AG04449 (cell line): ENCODE measurements at places on chromosomes 7 and 10.

DNA sequence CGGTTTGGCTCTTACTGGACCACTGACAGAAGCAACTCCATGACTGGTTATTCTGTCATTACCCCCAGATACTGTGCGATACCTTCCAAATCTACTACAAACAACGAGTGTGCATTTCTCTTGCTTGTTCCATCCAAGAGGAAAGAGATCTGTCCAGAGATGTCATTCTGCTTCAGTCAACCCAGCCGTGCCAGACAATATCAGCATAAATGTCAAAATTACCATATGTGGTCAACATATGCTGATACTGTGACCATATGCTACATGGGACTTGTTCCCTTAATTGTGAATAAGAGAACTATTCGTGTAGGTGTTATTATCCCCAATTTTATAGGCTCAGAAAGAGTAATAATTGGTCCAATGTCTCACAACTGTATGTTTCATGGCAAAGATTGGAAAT, 143.2 kb upstream of the PRSS1 start:
- no peak for DNase-seq

- DNase-seq, result no peak
Measured at GRCh38 chr7:158536871-158537515, 50.6 kb downstream of the PTPRN2 start.

DNA sequence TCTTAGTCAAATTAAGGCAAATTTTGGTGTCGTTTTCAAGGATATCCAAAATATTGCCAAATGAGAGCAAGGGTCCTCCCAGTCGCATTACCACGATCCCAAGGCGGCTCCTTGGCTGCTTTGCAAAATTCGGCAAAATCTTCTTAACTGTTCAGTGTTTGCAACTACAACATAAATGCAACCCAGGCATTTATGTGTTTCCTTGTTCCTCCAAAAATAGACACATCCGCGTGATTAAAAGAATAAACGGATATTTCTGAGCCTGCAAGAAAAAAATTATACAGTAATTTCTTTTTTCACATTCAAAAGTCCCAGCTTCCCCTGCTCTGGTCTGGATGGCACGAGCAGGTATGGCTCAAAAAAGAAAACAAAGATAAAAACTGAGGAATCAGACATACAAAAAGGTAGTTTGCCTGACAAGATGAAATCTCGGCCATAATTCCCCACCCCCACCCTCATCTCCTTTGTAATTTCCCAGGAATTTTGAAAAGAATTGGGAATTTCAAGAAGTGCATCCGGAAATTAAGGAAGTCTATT, 6.0 kb downstream of the SKIDA1 start:
- no peak for DNase-seq

DNA sequence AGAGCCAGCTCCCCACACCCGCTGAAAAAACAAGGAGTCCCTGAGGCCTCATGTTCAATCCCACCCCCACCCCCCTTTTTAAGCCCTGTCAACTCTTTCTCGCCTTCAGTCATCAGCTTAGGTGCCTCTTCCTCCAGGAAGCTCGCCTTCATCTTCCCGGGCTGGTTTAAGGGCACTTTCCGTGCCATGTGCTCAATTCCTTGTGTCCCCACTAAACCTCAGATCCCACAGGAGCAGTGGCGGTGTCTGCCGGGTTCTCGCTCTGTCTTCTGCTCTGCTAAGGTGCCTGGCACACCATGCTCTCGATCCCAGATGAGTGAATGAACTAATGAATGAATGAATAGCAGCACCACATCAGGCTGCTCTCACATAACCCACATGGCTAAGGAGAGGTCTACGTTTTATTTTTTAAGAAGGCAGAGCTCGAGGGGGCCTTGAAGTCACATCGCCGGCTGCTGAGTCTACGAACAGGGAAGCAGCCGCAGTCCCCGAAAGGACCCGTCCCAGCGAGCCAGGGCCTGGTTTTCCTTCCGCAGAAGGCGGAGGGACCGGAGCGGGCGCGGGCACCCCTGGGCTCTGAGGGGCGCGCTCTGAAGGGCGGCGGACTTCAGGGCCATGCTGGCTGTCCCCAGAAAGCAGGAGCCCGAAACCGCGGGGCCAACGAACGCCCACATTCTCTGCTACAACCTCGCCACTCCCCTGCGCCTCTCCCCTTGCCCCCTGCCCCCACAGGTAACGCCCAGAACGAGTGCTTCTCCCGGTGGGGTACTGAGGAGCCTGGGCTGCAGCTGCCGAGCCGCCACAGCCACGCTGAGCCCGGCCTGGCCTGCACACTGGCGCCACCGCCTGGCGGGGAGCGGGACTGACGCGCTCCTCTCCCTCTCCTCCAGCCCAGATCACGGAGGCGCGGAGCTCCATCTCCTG, 73.4 kb upstream of the KCNMA1 start:
- no peak for DNase-seq

- no peak for DNase-seq
Measured at GRCh38 chr7:41928781-41929180, 225.9 kb upstream of the INHBA start.

DNA sequence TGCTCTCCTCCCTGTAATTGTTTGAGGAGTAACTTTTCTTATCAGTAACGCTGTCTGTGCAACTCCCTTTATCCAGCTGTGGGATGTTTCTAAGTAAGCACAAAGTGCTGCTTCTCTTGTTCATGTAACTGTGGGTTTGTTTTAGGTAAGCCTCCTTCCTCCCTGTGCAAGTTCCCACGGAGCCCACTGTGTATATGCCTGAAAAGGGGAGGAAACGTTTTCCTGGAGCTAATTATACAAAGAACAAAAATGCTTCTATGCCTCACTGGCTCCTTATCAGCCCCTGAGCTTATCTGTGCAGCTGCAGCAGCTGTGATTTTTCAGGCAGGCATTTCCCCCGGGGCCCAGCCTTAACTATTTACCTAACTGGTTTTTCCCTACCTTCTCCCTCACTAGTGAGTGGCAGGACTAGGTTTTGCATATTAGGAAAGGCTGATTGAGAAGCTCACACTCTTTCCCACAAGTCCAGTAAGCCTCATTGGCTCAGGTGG, 593.4 kb upstream of the GHITM start:
- no peak for DNase-seq

GRCh38 chr10:123151737-123152135, 2.5 kb upstream of the BUB3 start:
- DNase-seq, result no peak

GRCh38 chr7:6170571-6171531, 101.6 kb downstream of the CYTH3 start:
- no peak for DNase-seq

- no peak for DNase-seq
Measured at GRCh38 chr7:387132-388022, 97.4 kb downstream of the FOXL3 start.

- no peak for DNase-seq
Measured at GRCh38 chr10:100895346-100895745, 17.4 kb upstream of the SLF2 start.

- DNase-seq, result no peak
Measured at GRCh38 chr10:7487528-7487927, 76.7 kb upstream of the SFMBT2 start.

- no peak for DNase-seq
Measured at GRCh38 chr7:39616138-39616537, 7.2 kb upstream of the RALA start.

- DNase-seq, result no peak
Measured at GRCh38 chr10:131746785-131747184, 154.0 kb upstream of the PPP2R2D start.

GRCh38 chr10:133442191-133442966, 11.4 kb upstream of the SCART1 start:
- no peak for DNase-seq

- DNase-seq, result no peak
Measured at GRCh38 chr7:82729172-82730030, 285.8 kb upstream of the CACNA2D1 start.

GRCh38 chr7:106371629-106372028, 86.8 kb upstream of the NAMPT start:
- DNase-seq, result no peak

- no peak for DNase-seq
Measured at GRCh38 chr7:156499247-156499881, 141.2 kb upstream of the RNF32 start.

DNA sequence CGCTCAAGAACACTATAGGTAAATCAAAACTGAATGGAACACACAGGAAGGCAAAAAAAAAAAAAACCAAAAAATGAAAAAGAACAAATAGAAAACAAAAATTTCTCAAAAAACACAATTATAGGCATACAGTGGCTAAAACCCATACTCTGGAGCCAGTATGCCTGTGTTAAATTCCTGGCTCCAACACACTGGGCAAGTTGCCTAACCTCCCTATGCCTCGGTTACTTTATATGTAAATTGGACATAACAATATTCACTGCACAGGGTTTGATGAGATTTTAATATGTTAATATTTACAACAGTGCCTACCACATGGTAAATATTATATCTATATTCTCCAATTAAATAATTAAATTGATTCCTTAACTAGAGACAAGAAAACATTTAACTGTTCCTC, 217.1 kb downstream of the HTR7 start:
- no peak for DNase-seq

DNA sequence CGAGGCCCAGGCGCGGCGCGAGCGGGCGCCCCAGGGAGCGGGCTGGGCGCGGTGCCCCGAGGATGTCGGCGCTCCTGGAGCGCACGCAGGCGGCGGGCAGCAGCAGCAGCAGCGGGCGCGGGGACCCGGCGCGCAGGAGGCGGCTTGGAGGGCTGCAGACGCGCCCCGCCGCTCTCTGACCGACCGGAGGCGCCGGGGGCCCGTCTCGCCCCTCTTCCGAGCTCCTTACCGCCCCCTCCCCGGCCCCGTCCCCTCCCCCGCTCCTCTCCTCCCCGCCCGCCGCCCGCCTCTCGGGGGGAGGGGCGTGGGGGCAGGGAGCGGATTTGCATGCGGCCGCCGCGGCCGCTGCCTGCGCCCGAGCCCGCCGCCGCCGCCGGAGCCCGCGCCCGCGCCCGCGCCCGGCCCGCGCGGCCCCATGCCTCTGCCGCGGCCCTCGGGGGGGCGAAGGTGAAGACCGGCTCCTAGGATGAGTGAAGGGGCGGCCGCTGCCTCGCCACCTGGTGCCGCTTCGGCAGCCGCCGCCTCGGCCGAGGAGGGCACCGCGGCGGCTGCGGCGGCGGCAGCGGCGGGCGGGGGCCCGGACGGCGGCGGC, at the start of gene NRG3:
Gene NRG3 (plus strand): TSS at position 320 of the 592 bp plus-strand sequence.
- no peak for DNase-seq

- DNase-seq, result no peak
Measured at GRCh38 chr10:57694956-57695608, 572.6 kb downstream of the IPMK start.

DNA sequence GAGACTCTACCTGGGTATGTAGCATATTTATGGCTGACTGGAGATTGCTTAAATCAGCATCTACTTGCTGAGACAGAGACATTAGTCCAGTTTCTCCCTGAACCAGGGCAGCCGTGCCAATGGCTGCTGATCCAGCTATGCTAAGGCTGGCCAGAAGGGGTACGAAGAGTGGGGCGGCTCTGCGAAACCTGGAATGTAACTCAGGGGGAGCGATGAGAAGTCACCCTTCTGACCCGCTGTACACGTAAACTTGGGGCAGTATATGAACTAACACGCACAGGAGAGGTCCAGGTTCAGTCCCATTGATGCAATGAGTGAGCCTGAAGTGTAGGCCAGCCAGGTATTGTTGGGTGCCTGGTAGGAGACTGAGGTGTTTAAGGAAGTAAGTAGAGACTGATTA, 73.7 kb downstream of the PRR15 start:
- no peak for DNase-seq

GRCh38 chr10:16727666-16728065, 89.6 kb downstream of the RSU1 start:
- DNase-seq, result no peak

DNA sequence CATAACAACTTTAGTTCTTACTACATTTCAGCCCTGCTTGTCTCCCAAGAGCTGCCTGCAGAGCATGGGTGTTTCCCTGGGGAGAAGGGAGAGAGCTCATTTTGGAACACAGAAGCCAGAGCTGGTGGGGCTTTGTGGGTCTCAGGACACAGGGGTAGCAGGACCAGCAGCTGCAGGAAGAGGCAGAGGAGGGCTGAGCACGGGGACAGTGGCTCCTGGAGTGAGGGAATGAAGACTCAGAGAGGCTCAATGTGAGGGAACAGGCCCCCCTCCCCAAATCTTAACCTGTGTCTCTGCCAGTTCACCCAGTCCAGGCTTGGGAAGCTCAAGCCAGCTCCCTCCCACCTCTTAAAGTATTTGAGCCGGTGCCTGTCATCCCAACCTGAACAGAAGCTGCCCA, 50.0 kb downstream of the CHST3 start:
- no peak for DNase-seq

DNA sequence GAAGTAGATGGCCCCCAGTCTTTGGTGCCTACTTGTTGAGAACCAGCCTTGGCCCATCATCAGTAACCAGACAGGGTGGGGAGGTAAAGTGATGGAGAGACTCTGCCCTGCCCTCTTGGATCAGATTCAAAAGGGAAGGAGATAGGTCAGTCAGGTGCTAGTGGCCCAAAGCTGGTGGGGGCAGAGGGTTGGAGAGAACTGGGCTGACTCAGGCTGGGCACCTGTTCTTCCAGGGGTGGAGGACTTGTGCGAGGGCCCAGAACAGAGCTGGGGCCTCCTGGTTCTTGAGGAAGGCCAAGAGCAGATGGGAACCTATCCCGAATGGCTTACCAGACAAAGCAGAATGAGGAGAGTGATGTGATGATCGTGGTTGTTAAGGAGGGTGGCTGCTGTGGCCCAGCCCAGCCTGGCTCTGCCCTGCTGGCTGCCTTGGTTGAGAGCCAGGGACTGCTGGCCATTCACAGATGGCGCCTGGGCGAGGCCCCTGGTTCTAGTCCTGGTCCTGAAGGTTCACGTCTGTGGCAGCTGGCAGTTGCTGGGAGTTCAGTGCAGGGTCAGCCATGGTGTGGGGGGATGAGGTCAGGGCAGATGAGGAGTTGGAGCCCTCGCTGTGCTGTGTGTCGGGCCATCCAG, 36.6 kb downstream of the PALD1 start:
- no peak for DNase-seq

GRCh38 chr7:100449190-100449795, 13.0 kb upstream of the PPP1R35 start:
- no peak for DNase-seq

- no peak for DNase-seq
Measured at GRCh38 chr10:97711640-97712572, 1.6 kb upstream of the MARVELD1 start.
